Activated CD4-positive, alpha-beta T cell treated with anti-CD3 and anti-CD28 coated beads for 24 hours (primary cell): ENCODE measurements at places on chromosomes 3 and 15.

GRCh38 chr3:117754841-117755240 lies 1045.3 kb downstream of the TUSC7 start:
- DNase-seq, result no peak

DNA sequence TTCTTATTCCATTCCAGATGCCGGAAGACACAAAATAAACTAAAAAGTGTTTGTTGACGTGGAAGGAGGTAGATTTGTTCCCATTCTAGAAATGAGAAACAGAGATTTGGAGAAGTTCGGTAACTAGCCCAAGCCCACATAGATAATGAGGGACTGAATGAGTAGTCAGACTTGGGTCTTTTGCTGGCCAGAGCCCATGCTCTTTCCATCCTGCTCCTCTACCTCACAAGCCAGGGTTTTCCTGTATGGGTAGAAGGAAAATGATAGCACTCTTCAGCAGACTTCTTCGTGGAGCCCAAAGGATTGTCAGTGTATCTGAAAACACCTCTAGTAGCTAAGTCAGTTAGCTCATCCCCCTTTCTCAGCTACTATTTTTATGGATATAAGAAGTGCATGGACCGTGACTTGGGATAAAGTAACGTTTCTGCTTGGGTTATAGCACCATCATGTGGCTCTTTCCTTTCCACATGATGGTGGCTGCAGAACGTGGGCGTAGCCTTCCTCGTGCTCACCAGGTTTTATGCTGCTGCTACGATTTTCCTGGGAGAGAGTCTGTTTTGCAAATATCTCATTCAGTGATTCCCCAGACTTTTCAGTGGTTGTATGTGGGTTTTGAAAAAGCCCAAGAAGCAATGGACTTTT lies 84.6 kb downstream of the DGKG start:
- DNase-seq, result no peak

DNA sequence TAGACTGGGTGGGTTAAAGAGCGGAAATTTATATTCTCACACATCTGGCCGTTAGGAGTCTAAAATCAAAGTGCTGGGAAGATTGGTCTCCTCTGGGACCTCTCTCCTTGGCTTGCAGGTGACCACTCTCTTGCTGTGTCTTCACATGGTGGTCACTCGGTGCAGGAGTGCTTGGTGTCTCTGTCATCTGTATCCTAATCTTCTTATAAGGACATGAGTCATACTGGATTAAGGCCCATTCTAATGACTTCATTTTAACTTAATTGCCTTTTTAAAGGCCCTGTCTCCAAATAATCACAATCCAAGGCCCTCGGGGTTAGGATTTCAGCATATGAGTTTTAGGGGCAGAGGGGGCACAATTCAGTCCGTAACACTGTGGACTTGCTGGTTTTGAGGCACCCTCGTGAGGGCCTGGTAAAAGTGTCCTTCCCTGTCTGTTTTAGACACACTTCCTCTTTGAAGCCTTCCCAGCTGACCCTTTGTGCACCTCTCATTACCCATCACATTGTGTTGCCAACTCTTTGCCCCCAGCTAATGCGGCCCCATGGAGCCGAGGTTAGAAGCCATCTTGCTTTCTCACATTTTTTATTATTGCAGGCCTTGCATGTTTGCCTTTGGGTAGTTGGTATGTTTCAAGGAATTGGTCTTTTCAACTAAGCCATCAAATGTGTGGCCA lies 3.2 kb downstream of the XYLB start:
- no peak for DNase-seq

DNA sequence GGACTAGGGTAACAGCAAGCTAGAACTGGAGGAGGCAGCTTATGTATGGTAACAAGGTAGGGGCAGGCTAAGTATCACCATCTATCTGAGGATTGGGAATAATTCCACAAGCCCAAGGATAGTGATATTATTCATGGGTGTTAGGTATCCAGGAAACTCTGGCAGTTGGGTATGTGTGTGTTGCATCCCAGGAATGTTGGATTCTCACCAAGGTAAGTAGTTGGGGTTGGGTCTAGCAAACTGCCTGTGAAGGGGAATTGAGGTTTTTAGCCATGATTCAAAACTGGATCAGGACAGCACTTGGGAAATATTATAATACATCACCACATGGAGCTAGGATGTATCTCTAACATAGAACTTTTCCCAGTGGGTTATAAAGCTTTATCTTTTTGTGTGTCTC lies 626.4 kb upstream of the GOLIM4 start:
- no peak for DNase-seq

DNA sequence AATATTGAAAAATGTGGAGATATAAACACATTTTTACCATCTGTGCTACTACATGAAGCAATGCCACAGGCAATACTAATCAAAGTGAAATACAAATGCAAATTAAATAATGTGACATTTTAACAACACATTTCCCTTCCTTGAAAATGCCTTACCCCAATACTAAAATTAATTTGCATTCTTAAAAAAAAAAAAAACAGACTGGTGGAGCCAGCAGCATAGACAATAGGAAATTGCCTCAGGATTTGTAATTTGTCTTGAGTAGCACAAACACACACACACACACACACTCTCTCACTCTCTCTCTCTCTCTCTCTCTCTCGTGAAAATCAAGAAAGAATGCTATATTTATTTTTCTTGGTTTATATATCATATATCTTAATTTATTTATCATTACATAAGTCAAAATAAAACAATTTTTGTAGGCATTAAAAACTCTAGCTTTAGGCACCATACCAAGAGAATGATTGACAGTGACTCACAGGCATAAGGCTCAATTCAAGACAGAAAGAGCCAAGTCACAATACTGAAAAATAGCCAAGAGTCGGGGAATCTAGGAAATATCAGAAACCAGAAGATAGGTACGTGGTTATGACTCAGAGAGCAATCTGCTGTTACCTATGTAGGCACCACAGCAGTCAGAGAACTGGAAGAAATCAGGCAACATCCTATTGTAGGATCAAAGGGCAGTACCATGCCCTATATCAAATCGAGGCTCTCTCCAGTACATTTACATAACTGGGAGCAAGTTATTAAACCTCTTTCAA lies 23.0 kb downstream of the SUCNR1 start:
- no peak for DNase-seq

- DNase-seq, result no peak
These were observed 57.6 kb downstream of the TAFA4 start for GRCh38 chr3:68874551-68875348.

GRCh38 chr15:81950841-81951414 lies 94.9 kb downstream of the MEX3B start:
- DNase-seq, result no peak

DNA sequence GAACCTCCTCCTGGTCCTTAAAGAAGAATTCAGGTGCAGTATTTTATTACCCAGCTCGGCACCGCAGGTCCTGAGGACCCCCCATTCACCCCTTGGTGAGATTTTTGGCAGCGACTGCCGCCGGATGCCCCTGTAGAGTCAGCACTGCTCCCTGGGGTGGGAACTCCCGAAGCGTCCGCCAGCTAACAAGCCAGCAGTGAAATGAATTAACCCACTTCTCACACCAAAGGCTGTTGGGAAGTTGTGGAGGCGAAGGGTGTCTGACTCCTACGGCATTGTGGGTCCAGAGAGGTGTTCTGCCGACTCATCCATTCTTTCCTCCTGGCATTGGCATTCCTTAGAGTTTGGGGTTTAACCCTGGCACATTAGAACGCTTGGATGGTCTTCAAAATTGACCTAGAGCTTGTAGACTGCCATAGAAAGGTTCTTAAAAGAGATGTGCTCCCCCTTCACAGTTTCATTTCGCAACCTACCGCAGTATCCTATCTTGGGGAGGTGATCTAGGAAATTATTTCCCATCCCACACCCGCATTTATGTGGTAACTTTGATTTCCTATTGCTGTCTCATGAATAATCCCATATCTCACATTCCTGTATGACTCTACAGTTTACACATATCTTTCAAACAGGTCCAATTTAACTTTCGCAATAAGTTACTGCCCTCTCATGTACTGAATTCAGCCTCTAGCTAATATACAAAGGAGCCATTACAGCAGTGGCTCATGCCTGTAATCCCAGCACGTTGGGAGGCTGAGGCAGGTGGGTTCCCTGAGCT lies 879 bp upstream of the EIF5A2 start:
- no peak for DNase-seq

DNA sequence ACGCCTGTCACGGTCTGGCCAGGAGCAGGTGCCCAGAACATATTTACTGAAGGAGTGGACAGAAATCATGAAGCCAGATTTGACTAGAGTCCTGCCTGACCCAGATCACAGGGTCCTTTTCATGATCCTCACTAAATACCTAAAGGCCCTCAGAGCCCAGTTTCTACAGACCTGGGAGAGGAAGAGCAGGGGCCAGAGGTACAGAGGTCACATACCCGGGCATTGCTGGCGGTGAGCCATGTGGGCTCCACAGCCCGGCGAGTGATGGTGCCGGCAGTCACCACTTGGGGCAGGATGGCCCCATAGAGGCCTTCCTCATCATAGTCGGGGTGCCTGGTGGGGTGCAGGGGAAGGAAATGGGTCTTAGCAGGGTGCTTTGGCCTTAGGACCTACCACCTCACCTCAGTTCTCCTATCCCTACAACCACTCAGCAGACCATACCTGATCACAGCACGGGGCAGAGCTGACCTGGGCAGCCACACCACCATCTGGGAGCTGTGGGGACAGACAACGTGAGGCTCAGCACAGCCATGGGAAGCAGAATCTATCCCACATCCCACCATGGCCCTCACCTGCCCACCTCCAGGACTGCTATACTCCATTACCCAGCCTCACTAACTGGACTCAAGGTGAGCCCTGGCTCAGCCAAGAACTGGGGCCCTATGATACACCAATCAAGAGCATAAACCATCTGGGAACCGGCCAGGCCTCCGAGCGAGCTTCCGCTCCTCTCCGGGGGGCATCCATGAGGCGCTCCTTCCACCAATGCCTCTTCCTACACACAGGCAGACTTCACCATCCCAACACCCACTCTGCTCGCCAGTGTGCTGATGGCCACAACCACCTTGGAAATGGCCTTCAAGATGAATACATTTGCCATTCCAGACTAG lies 12.9 kb downstream of the POLG start:
- no peak for DNase-seq

DNA sequence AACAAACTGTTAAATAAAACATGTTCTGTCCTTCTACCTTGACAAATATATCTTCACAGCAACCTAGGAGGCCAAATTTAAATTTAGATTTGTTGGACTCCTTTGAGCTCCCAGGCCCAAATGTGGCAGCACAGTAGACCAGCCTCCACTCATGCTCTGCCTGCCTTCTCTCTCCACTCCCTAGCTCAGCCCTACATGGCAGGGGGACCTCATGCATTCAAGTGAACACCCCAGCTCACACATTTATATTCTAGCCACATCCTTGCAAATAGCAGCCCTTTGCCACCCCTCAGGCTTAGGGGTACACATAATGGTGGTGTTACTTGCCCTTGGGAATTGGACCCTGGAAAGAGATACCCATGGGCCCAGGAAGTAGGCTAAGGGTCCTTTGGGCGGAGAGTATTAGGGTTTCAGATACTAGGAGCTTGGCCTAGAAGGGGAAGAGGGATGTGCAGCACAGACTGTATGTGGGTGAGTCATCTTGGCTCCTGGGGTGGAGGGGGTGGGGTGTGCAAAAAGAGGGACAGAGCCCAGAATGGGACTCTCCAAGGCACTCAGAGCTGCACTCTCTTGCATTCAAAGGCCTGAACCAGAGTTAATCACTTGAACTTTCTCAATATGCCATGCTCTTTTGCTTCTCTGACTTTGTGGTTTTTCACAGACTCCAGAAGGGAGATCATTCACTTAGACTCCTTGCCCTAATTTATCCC lies 268.4 kb upstream of the ROPN1 start:
- no peak for DNase-seq

GRCh38 chr15:76577879-76578512 lies 241.4 kb downstream of the ISL2 start:
- no peak for DNase-seq

DNA sequence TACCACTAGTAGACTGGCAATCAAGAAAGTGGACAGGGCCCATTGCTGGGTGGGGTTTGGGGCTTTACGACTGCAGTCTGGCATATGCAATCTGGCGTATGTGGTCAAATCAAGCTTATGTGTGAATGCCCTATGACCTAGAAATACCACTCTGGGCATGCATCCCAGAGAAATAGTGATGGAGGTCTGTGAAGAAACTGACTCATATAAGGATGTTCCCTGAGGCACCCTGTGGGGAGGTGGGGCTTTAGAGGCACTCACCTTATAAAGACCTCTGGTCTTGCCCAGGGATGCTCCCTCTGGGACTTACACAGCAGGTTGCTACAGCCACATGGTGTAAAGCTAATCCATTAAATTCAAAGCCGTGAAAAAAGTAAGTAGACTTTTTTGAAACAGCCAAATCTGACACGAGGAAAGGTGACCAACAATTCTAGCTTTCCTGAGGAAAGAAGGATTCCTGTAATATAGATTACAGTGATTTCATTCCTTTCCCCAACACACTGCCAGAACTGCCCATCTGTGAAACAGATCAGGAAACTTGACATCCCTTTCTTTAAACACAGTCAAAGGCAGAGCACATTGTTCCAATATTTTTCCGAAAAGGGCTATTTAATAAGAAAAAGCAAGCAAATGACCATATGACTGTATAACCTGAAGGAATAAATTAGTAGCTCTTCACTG lies 13.6 kb downstream of the RARRES1 start:
- no peak for DNase-seq

DNA sequence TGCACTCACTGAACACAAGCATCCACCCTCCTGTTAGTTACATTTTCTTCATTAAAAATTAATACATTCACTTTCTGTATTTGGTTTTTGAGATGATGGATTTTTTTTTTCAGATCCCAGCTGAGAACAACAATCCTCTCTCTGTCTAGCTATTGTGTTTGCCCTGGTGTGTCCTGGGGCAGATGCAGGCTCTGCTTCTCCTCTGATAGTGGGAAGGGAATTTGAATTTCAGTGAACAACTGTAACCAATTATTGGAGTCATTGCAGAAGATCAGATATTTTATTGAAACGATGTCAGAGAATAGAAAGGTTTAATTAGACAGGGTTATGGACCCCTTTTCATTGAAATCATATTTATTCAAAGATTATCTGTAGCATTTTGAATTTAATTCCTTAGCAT lies 33.1 kb upstream of the RYR3 start:
- DNase-seq, result no peak

GRCh38 chr15:42014406-42014805 lies 6.4 kb downstream of the PLA2G4E start:
- DNase-seq, result no peak

GRCh38 chr15:77516076-77516475 lies 95.4 kb downstream of the HMG20A start:
- no peak for DNase-seq

GRCh38 chr3:151183265-151183671 lies 19.7 kb downstream of the GPR171 start:
- no peak for DNase-seq

DNA sequence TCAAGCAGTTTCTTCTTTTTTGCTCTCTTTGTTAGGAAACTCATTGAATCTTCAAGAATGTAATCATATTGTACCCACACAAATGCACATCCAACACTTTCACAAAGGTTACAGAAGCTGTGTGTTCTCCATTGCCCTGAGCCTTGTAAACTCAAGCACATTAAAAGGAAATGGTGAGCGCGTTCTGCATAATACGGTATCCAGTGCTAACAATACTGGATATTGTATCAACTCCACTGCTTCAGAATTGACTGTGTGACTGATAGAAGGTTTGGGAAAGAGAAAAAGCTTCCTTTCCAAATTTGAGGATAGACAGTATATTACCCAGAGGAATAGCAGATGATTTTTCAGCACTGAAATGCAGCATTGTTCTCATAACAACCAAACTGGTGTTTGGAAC lies 268.9 kb upstream of the RBMS3 start:
- no peak for DNase-seq

- DNase-seq, result no peak
These were observed 84.0 kb upstream of the TRA2B start for GRCh38 chr3:186021673-186022362.
